T-helper 9 cell (primary cell): ENCODE measurements at places on chromosomes 4 and X.
A peak's percentile ranks its signal among the peaks of the same experiment; 100 is the strongest.

- no peak for DNase-seq
Observed at GRCh38 chrX:116862340-116862739, 399.6 kb upstream of the CT83 start.

GRCh38 chr4:68465058-68465457, 17.8 kb downstream of the TMPRSS11E start:
- no peak for DNase-seq

GRCh38 chr4:42768125-42768748, 111.3 kb upstream of the ATP8A1 start:
- no peak for DNase-seq

GRCh38 chr4:40046311-40046980, 10.2 kb upstream of the N4BP2 start:
- no peak for DNase-seq

DNA sequence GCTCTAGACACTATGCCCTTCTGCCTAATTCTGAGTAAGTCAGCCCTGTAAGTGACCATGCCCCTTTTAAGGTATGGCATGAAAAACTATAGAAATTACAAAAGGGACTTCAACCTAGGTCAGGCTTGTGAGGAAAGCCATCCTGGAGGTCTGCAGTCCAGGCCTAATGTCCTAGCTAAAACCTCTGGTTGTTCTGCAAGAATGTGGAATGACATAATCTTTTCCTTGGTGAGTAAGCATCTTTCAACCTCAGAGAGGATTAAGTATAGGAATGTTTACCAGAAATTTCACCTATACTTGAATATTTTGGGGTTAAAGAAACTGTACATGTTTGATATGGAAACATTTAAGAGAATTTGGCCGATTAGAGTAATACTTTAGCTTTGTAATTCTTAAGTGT, 23.8 kb upstream of the HPSE start:
- DNase-seq, result no peak

DNA sequence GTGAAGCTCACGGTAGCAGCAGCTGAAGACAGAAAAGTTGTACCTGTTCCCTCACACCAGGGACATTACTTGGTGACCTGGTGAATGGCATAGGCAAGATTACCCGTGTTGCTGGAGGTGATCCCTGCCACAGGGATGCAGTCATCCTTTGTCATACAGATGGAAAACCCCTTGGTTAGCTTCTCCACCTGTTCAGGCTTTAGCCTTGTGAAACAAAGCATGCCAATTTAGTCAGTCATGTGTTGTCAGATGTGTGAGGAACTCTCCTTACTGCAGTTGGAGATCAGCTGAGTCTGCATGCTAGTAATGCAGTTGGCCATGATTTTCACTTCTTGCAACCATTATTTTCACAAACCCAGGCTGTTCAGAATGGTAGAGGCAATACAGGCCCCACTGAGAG, 41.0 kb downstream of the AMELX start:
- no peak for DNase-seq

GRCh38 chr4:52751487-52751911, 274 bp upstream of the ERVMER34-1 start:
- DNase-seq, result no peak

DNA sequence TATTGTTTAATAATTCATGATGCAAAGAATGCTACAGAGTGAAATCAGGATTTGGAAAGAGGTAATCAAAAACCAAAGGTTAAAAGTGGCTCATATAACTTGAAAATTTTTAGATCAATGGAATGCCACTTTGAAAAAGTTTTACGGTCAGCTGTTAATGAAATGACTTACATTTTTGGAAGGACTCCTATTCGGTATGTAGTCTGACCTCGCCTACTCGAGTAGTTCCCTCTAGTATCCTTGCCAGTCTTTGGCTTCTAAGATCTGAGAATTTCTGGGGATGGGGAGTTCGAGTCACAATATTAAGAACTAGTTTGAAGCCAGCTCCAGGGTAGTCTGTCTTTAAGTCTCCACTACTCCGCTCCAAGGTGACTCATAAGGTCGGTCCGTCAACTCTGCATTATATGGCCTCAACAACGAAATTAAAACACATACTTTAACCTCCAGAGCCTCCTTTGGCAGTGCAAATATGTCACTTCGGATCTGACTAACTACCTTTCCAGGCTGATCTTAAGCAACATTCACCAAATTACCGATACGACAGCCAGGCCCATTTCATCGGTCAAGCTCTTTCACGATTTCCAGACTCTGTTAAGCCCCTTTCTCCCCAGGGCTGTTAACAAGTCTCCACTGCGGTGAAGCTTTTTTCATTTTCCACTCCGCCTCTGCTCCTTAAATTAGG, 733 bp upstream of the NAA15 start:
- DNase-seq, result no peak

DNA sequence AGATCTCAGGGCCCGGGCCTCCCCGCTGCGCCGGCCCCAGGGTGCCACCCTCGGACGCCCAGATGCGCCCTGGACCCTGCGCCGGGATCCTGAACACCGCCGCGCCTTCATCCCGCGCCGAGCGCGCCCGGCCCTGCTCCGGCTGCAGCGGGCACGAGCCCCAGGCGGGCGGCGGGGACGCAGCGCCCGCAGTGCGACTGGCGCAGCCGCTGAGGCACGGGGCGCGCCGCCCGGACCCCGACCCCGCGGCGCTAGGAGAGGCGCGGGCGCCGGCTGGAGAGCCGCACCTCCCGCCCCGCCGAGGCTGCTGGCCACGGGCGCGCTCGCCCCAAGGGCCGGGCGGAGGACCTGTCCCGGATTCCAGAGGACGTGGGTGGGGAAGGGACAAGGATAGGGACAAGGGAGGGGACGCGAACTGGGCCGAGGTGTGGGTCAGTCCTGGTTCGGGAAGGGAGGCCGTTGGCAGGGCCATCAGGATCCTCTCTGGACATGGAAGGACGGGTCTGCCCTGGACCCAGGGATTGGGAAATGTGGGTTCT, 1.1 kb downstream of the ZFYVE28 start:
- DNase-seq, result no peak

DNA sequence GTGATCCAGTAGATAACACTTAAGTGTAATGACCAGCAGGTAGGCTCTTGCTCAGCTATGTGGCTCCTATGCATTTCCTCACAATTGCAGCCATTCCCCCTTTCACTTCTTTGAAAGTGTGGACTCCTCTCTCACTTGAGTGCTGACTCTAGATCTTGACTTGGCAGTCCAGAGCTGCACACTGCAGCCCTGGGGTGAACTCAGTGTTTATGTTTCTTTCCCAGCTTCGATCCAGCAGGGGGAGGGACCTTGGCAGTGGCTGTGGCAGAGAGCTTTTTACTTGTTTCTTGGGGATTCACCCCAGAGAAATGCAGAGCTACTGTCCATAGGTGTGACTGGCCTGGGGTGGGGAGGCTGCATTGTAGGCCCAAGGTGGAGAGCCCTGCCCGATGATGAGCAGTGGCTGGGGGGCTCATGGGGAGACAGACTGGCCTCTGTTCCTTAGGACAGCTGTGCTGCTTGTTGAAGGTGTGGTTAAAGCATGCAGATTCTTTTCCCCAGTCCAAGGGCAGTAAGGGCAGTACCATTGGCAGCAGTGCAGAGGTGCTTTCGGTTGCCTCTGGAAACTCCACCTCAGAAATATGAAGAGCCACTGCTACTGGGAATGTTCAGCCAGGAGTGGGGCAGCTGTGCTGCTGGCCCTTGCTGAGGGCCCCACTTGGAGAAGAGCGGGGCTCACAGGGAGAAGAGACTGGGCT, 134.7 kb downstream of the SH3BGRL start:
- no peak for DNase-seq

DNA sequence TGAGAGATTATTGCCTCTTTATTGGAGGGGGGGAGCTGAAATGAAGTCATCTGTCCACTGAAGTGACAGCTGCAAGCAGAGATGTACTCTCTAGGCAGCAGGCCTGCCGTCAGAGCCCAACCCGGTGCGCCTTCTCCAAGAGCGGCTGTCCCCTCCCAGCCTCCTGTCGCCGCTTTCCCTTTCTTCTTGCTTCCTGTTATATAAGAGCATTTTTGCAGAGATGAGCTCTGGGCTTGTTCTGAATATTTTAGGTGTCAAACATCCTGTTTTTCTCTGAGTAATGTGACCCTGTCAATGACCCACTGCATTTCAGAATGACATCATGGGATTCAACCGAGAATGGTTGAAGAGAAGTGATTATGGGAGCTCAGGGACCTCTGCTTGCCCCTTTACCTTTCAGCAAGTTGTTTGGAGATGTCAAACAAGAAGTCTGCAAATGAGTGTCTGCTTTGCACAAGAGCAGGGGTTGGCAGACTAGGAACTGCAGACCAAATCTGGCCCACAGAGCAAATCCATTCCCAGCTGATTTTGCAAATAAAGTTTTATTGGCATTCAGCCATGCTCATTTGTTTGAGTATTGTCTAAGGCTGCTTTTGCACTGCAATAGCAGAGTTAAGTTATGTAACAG, 79.9 kb downstream of the SLC9A6 start:
- DNase-seq, result peak; percentile 12
